Stimulated activated CD4-positive, alpha-beta T cell treated with anti-CD3 and anti-CD28 coated beads, Interleukin-1b, Interleukin-23, amount 100 ng/mL, for 1 hour (primary cell): ENCODE measurements at places on chromosomes 3 and 15.

DNA sequence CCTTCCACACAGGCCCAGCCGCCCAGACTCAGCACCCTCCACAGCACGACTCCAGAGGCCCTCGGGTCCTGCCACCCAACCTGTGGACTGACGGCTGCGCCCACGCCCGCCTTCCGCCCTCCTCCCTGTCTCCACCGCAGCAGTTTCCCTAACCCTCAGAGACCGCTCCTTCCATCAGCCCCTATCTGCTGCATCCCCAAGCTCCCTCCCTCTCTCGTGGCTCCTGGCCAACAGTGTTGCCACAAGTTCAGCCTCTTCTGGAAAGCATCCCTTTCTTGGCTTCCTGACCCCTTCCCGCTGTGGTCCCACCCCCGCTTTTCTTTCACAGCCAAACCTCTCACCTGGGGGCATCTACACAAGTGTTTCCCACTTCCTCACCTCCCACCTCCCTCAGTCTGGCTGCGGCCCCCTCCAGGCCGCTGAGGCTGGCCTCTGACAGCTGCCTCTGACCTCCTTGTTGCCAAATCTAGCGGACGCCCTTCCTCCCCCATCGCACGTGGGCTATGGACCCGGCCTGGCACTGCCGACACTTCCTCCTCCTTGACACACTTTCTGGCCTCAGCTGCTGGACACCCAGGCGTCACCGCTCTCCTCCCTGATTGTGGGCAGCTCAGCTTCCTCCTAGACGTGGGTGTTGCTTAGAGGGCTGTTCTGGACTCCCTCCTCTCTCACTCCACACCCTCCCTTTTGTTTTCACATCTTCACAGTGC is 168.8 kb upstream of the TLE3 start:
- DNase-seq = no peak

- DNase-seq = no peak
Measured at GRCh38 chr15:67167091-67167490, 87.4 kb downstream of the AAGAB start.

DNA sequence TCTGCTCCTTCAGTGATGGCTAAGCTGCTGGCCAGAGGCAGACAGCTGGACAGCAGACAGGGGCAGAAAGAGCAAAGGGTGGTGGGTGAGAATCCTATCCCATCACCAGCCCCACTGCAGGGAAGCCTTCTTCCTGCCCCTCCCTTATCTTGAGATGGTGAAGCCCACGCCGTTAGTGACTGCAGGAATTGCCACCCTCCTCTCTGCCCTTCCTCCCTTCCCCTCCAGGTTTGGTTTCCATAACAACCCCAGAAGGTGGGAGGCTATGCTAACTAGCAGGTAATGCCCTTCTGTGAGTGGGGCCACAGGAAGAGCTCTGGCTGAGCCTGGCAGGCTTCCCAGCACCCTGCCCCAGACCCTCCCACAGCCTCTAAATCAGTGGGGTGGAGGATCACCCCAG is 32.8 kb downstream of the SCN5A start:
- no peak for DNase-seq

DNA sequence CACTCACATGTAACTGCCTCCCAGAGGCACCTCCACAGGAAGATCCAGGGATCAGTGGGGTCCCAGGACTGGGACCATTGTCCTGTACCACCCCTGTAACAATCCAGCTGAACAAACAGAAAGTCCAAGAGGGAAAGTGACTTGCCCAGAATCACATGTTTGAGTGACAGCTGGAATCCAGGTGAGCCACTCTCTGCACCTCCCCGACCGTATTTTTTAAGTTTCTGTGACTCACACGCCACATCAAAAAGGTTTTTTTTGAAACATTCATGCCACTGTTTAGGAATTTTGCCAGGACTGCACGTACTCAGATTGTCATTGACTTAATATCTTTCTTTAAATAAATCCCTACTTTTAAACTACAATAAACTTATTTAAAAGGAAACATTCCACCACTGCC is 9.8 kb upstream of the SLC6A1 start:
- no peak for DNase-seq

GRCh38 chr3:132513057-132513456 is 84.0 kb upstream of the ACKR4 start:
- no peak for DNase-seq

DNA sequence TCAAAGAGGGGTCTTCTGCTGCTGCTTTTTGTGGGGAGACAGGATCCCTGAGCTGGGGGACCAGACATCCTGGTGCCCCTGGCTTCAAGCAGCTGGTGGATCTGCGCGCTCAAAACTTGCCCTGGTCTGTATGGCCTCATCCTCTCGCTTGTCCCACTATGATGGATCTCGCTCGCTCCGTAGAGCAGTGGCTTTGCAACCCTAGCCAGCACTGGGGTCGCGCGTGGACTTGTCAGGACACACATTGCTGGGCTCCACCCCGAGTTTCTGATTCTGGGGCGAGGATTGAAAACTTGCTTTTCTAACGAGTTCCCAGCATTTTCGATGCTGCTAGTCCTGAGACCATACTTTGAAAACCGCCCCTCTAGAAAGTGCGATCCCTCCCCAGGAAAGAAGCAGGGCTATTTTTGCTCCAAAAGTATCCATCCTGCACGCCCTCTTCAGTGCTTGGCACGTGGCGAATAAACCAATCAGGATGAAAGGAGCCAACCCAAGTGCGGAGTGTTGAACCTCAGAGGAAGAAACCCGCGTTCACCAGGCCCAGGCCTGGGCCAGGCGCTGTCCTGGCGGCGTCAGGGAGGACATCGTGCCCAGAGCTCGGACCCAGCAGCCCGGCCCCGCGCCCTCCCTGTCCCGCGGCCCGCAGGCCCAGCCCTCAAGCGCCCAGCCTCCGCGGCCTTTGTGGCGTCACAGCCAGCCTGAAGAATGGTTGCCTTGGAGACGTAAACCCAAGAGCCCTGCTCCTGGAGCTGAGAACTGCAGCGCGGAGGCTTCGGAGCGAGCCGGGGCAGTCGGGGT is at the start of gene CFAP100:
Gene CFAP100 (plus strand): TSS at position 731 of the 798 bp plus-strand sequence. CDS start 1,092 bp downstream, outside the sequence.
- DNase-seq = no peak

GRCh38 chr3:139430493-139430892 is 41.0 kb upstream of the COPB2 start:
- no peak for DNase-seq

DNA sequence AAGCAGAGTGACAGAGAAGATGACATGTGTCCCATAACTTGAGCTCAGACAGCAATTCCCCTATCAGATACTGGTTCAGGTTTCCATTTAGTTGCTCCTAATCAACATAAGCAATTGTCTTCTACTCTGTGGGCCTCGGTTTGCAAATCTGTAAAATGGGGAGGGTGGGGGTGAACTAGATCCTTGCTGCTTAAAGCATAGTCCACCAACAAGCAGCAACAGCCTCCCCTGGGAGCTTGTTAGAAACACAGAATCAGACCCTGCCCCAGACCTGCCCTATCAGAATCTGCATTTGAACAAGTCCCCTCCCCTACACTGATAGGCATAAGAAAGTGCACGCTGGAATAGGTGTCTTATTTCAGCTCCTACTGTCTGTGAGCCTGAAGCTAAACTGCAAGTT is 87.8 kb downstream of the CEMIP start:
- DNase-seq = no peak

DNA sequence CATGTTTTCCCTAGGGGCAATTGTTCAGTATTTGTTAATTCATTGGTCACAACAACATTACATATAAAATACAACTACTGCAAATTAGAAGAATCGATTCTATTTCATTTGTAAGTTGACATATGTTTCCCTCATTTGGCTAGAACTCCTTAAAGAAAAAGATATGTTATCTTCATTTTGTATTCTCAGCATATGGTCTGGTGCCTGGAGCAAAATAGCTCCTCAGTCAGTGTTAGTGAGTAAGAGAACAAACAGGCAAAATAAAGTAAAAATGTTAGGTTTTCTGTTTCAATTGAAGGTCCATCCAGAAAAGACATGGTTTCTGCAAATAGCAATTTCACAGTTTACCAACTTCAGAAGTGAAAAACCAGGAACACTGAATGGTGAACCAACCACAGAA is 1343.1 kb downstream of the ROBO1 start:
- DNase-seq = no peak

GRCh38 chr3:141455603-141456300 is 31.1 kb upstream of the RASA2 start:
- no peak for DNase-seq

DNA sequence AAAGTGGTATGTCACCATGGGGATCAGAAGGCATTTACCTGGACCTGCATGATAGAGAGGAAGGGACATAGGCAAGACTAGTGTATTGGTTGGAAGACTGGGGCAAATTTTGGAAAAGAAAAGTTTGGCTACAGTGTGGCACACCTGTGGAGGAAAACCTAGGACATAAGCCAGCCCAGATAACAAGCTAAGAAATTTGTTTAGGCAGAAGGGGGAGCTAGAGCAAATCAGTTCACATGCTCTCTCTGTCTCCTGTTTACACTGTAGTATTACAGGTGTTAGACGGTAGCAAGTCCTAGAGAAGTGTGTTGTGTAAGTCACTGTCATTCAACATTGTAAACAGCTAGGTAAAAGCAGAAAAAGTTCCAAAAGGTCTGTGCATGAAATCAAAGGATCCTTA is 11.9 kb upstream of the ALDH1A2 start:
- DNase-seq = no peak

DNA sequence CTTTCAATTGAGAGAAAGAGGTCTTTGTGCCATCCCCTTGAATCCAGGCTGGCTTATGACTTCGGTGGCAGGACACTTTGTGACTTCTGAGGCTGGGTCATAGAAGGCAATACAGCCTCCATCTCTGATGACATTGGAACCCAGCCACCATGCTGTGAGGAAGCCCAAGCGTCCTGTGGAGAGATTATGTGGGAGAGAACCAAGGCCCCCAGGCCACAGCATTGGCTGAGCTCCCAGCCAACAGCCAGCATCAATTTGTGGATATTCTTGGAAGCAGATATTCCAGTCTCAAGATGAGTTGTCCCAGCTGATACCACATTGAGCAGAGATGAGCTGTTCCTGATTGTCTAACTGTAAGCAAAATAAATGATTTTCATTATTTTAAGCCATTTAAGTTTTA is 12.7 kb upstream of the XIRP1 start:
- DNase-seq = no peak

DNA sequence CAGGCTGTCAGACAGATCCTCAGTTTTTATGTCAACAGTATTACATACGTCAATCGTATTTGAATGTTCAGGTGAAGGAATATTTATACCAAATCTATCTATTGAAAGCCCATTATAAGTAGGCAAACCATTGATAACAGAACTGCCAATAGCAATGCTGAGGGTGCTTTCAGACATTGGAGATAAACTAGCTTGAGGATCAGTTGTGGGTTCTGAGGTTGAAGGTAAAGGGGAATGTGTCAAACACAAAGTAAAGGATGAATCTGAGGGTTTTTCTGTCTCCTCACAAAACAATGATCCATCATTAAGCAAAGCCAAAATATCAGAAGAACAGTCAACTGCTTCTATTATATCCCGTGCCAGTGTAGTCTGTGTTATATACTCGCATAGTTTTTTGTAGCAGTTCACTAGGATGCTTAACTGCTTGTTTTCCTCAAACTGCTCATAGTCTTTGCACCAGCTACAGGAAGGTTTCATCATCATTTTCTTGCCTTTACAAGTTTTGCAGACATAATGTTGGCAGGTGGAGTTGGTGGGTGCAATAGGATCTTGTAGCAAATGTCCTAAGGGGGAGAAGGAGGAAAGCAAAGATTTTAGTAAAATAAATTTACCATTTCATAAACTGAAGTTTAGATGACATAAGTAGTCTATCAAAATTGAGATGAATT is 43.8 kb downstream of the MSL2 start:
- DNase-seq = no peak

- no peak for DNase-seq
Measured at GRCh38 chr3:126784254-126784653, 80.2 kb downstream of the CHCHD6 start.

- no peak for DNase-seq
Measured at GRCh38 chr3:48459331-48459730, 12.8 kb downstream of the ATRIP start.

DNA sequence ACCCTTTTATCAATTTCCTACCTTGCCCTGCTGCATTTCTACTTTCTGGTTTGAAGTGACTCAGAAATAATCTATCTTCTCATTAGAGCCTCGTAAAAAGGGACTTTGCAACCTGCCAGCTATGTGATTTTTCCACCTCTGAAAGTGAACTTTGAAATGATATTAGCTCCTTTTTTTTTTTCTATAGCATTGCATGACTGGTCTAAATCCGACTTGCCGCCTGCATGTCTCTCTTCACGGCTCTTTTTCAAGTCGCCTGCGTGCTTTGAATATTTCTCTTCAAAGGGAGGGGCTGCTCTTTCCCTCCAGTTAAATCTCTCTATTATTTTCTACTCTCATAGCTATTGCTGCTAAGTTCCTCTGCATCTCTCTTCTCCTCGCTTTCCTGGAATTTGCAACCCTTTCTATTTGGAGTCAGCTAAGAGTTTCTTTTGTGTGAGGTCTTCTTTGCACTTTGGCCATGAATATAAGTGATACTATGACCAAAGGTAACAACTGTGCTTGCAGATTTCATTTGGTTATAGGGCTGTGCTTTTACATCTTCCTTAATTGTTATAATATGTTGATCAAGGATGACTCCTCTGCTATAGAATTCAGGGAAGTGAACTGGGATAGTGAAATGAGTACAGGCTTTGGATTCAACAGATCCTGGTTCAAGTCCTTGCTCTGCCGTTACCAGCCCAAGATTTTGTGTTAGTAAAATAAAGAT is 541.1 kb downstream of the AGBL1 start:
- no peak for DNase-seq

- no peak for DNase-seq
Measured at GRCh38 chr15:100111125-100112060, 230.4 kb downstream of the ADAMTS17 start.

- DNase-seq = no peak
Measured at GRCh38 chr15:40257656-40258450, 19.0 kb downstream of the PAK6 start.

GRCh38 chr15:36841193-36841592 is 259.2 kb downstream of the MEIS2 start:
- no peak for DNase-seq

DNA sequence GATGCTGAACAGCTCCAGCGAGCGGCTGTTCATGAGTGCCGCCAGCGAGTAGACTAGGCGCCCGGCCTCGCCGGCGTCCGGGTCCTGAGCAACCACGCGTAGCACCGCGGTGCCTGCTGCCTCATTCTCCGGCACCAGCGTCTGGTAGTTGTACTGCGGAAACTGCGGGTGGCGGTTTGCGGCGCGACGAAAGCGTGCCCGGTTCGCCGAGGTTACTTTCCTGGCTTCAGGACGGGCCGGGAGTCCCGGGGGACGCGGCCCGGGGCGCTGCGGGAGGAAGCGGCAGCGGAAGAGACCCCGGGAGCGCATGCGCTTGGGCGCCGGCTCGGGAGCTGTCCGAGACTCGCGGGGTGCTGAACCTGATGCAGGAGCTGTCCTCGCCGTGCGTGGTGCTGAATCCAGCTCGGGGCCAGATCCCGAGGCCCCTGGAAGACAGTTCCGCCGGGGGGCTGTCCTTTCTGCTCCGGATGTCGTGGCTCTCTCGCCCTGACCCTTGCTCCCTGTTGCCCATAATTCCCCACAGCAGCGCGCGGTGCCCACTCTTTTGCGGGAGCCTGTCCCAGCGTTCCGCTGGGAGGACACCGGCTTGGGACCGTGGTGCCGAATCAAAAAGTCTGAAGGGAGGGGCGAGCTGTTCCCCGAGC is 1.1 kb downstream of the CELSR3 start:
- peak; percentile 36 for DNase-seq

GRCh38 chr3:96017556-96017955 is 796.8 kb upstream of the EPHA6 start:
- no peak for DNase-seq

GRCh38 chr3:8518138-8518537 is 16.5 kb downstream of the LMCD1 start:
- DNase-seq = no peak

- no peak for DNase-seq
Measured at GRCh38 chr3:4421121-4421520, 45.9 kb downstream of the SUMF1 start.

- DNase-seq = no peak
Measured at GRCh38 chr3:133948131-133948810, 52.6 kb upstream of the RAB6B start.
